ENCODE measurements at places on chromosomes 4 and X.

DNA sequence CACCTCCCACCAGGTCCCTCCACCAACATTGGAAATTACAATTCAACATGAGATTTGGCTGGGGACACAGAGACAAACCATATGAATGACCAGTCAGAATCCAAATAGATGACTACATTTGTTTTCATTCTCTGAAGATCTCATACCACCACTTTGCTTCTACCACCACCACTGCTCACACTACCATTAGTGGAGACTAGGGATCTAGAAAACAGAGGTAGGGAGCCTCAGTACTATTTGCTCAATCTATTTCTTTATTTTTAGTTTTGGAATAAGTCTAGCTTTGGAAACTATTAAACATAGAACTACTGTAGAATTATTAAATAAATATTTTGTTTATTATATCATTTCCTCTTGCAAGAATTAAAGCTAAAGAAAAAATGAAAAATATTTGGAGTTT lies 727.9 kb downstream of the CCSER1 start:
- no peak for DNase-seq

DNA sequence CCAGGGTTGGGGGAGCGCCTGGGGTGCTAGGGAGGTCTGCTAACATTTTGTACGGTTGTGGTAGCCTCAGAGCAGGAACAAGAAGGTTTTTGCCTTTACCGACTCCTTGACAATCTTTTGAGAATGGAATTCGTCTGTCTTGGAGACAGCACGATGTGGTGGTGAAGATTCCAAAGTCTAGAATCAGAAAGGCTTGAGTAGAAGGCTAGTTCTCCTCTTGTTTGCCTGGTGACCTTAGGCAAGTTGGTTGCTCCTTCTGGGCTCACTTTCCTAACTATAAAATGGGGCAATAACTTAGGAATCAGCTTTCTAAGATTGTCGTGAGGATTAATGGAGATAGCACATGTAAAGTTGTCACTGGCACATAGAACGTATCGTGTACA lies 741 bp downstream of the FAM47E start:
- DNase-seq: no peak

DNA sequence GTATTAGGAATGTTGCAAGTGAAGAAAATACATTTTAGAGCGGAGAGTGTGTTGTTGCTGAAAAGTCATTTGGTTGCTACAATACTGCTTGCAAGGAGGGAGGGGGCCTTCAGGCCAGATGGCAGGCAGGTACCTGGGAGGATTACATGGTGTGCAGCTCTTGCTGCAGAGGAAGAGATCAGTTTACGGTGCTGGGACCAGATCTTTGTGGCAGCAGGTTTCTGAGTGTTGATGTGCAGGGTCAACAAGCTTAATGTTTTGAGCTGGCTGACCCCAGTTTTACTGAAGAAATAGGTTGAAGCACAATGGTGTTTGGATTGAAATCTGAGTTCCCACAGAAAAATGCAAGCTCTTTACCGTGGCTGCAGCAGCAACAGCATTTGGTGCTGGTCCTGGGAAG lies 96.4 kb upstream of the DDIT4L start:
- DNase-seq: no peak

- DNase-seq: no peak
Measured at GRCh38 chr4:3770323-3771163, 4.4 kb downstream of the ADRA2C start.

GRCh38 chr4:57736781-57737180 lies 626.6 kb upstream of the IGFBP7 start:
- no peak for DNase-seq

DNA sequence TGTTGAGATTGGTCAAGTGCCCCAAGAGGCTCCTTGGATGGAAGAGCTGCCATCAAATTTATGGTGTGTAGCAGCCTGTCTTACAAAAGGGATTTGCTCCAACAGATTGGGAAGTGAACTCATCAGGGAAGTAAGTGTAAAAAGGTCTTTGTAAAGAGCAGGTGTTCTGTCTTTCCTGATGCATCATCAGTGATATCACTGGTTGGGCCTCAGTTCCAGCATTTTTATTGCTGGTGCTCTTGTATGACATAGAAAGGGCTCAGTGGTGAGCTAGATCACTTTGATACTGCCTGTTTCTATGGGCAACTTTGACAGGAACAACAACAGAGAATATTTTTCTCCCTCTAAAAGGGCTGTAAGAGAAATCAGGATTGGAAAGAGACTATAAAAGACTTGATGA lies 8.7 kb upstream of the GABRE start:
- no peak for DNase-seq

- DNase-seq: no peak
Measured at GRCh38 chr4:139869810-139870209, 204.2 kb downstream of the MGST2 start.

- peak; percentile 34 for DNase-seq
Measured at GRCh38 chrX:57573754-57574153, 18.1 kb upstream of the ZXDB start.

DNA sequence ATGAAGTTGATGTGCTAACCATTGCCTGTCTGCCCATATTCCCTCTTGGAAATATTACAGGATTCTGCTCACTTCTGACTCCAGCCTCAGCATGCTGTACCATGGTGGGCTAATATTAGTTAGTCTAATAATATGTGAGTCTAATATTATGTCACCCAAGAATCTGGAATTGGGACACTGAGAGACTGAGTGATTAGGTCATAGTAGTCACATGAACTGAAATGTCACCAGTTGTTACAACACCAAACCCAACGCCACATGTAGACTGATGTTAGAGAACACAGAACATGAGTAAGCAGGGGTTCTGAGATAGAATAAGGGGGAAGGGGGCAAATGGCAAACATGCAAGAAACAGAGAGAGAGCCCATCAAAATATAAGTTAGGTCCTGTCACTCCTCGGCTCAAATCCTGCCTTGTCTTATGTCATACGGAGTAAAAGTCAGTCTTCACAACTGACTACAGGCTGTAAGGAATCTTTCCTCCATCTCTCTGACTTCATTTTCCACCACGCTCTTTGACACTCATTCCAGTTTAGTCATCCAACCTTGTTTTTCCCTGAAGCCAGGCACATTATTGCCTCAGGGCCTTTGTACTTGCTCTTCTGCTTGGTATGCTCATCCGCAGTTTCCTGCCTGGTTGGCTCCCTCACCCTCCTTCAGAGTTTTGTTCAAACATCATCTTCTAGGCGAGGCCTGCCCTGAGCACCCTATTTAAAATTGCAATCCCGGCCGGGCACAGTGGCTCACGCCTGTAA lies 9.6 kb upstream of the SLAIN2 start:
- peak; percentile 89 for DNase-seq

- no peak for DNase-seq
Measured at GRCh38 chr4:25107827-25108516, 52.3 kb downstream of the SEPSECS start.

DNA sequence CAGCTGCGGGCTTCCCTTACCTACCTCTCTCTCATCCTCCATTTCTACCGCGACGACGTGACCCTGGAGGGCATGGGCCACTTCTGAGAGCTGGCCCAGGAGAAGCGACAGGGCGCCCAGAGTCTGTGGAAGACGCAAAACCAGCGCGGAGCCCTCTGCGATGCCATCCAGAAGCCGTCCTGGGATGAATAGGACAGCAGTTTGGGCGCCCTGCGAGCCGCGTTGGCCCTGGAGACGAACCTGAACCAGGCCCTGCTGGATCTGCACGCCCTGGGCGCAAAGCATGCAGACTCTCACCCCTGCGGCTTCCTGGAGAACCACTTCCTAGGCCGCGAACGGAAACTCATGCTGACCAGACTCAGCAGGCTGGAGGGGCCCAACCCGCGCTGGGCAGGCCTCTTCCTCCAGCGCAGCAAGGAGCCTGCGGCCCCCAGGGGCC lies 52.7 kb upstream of the TMPRSS11F start:
- no peak for DNase-seq
